Activated CD4-positive, CD25-positive, alpha-beta regulatory T cell treated with anti-CD3 and anti-CD28 coated beads, Interleukin-2, amount 50 U/mL, for 72 hours (primary cell): ENCODE measurements at places on chromosomes 5 and 9.

DNA sequence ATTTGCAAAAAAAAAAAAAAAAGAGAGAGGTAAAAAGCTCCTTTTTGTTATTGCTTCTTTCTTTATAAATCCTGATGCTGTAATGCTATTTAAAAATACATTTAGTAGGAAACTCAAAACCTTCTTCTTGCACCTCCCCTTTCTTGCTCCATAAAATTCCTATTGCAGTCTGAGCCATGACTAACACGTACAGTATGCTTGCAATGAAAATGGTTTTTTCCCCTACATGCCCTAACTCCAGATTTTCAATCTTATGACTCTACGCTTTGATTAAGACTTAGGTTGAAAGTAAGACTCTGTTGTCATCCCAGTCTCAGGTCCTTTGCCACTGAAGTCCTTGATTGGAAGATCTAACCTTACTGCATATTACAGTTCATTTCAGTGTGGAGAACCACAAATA is 23.9 kb downstream of the FGF10 start:
- DNase-seq, result no peak

DNA sequence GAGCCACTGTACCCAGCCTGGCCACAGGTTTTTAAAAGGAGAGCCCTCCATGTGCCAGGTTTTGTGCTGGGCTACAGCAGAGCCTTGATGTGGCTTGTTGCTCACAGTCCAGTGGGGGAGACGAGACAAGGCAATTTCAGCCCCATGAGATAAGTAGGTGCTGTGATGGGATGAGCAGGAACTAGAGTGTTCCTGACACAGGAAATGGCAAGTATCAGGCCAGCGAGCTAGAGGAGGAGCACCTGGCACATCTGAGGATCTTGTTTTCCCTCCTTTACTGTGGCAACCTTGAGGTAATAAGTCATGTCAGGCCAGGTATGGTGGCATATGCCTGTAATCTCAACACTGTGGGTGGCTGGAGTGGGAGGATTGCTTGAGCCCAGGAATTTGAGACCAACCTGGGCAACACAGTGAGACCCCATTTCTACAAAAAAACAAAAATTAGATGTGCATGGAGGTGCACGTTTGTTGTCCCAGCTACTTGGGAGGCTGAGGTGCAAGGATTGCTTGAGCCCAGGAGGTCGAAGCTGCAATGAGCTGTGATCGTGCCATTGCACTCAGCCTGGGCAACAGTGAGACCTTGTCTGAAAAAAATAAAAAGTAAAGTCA is 3.8 kb upstream of the ZDHHC12 start:
- DNase-seq, result no peak

GRCh38 chr5:37730896-37731455 is 108.9 kb downstream of the GDNF start:
- DNase-seq, result no peak

DNA sequence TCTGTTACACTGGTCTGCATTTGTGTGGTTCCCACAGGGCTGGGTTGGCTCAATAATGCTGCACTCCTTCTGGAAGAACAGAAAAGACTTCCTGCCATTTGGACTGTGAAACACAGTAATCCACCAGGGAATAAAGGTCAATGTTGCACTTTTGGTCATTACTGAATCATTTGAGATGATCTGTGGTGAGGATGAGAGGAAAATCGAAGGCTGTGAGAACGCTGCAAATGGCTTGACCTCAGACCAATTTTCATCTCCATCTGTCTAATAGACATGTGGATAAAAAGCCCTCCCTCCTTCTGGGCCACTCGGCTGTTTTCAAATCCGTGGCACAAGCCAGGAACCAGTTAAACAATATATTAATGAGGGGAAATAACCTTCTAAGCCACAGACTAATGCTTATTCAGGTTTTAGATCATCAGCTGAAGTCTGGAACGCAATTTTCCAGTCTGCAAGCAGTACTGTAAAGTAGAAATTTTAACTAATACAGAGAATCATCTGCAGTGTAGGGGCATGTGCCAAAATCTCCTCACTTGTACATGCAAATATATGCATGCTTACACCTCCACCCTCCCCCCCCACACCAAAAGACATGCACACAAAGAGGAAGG is 20.2 kb downstream of the TLE1 start:
- no peak for DNase-seq

DNA sequence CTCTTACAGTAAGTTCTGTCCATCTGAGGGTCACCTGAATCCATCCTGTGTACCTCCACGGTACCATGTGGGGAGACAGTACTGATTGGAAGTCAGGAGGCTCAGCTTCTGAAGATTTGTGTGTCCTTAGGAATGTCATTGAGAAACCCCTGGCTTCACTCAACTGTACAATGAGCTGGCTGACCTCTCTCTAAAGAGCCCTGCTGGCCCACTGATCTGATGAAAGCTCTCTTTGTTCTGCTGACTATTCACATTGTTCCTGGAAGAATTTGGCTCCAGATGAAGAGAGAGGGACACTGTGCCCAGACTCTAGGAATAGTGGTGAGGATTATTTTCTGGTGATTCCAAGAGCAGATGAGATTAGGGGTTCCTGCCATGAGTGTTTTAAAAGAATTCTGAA is 141.2 kb downstream of the LURAP1L start:
- no peak for DNase-seq

DNA sequence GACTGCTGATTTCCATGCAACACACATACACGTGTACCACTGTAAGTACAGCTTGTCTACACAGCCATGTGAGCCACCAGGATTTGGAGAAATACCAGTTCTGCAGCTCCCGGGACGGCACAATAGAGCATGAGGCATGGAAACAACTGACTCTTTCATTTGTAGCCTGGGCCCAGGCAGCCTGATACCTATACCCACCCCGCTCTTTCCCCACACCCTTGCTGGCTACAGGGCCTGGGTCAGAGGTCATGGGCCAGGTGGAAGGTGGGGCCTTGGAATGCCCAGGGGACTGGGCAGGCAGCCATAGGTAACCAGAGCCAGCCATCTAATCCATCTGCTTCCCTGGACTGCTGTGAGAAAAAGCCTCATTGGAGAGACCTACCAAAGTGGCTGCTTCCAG is 39.0 kb upstream of the ZSWIM6 start:
- no peak for DNase-seq

DNA sequence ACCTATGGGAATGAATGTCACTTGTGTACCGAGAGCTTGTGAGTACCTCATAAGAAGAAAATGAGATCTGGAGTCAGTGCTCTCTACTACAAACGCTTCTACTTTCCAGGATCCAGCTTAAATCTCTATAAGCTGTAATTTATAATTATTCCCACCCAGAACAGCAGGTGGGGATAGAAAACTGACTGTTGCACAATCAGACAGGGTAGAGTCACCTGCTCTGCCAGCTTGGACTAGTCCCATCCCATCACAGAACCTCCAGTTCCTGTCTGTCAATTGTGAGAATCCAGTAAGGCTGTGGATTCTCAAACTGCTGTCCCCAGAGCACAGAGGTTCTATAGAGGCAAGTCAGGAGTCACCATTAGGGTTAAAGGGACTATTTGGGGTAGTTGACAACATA is 2.0 kb downstream of the SPINK7 start:
- no peak for DNase-seq

- DNase-seq, result no peak
Observed at GRCh38 chr5:172849606-172850453, 15.8 kb downstream of the ERGIC1 start.

DNA sequence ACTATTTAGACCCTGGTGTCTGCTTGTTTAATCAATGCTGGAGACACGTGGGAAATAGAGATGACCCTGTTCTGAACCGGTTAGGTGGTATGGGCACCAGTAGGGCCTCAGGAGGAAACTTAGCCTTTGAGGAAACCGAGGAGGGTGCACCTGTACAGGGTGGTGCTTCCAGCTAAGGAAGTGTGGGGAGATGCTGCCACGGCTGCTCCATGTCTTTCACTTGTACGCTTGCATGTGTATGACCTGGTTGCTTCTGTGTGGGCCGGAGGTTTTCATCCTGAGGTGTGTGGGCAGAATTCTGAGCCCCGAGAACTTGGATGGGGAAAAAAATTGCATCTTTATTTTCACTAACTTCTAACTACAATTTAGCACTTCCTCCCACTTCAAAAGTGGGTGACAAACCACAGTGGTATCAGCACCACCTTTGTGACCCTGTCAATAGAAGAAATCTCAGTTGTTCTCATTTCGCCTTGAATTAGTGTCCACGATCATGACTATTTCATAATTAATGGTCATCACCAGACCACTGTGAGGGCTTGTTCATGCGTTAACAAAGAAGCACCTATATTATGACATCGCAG is 99.8 kb upstream of the SPATA31C2 start:
- DNase-seq, result no peak

DNA sequence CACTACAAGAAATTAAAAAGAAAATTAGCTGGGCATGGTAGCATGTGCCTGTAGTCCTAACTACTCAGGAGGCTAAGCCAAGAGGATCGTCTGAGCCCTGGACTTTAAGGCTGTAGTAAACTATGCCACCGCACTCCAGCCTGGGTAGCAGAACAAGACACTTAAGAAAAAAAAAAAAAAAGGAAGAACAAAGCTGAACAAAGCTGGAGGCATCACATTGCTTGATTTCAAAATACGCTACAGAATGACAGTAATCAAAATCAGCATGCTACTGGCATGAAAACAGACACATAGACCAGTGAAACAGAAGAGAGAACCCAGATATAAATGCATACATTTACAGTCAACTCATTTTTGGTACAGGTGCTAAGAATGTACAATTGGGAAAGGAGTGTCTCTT is 14.5 kb upstream of the OTULIN start:
- DNase-seq, result no peak
